Anterior cingulate cortex (tissue), 58 donors: ENCODE measurements at places on chromosomes 4 and X.

GRCh38 chrX:29617276-29617675 lies 598.1 kb upstream of the MAGEB2 start:
- DNase-seq = no peak

- no peak for DNase-seq
Measured at GRCh38 chrX:10195947-10196346, 39.2 kb downstream of the CLCN4 start.

- DNase-seq = no peak
Measured at GRCh38 chr4:66516940-66517339, 846.7 kb upstream of the EPHA5 start.

- no peak for DNase-seq
Measured at GRCh38 chrX:106955004-106955772, 35.0 kb downstream of the CLDN2 start.

DNA sequence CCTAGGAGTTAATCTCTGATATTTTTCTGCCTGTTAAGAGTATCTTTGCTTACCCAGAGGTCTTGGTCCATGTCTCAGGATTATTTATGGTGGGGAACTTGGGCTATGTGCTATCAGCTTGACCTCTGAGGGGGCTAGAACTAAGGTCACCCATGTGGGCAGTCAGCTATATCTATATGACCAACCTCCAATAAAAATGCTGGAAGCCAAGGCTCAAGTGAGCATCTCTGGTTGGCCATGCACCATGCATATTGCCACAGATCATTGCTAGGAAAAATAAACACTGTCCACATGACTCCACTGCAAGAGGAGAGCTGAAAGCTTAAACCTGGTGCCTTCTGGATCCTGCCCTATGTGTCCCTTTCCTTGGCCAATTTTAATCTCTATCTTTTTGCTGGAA lies 196.5 kb upstream of the SLC7A11 start:
- no peak for DNase-seq

GRCh38 chrX:12325171-12325570 lies 186.9 kb downstream of the FRMPD4 start:
- DNase-seq = no peak

- DNase-seq = no peak
Measured at GRCh38 chr4:75698162-75698962, 25.2 kb upstream of the G3BP2 start.

DNA sequence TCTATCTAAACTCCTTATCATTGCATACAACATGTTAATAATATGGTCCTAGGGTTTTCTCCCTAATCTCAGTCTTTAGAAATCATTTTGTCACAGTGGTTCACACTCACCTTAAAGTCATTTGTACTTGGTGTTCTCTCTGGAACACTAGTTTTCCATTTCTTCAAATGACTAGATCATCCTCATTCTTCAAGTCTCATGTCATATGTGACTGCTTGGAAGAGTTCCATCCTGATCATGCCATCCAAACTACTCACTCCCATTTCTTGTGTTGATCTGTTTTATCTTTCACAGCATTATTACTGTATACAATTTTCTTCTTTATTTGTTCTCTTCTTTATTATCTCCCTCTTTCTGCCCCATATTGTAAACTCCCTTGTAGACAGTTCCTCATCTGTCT lies 66.5 kb downstream of the HTR2C start:
- DNase-seq = no peak

DNA sequence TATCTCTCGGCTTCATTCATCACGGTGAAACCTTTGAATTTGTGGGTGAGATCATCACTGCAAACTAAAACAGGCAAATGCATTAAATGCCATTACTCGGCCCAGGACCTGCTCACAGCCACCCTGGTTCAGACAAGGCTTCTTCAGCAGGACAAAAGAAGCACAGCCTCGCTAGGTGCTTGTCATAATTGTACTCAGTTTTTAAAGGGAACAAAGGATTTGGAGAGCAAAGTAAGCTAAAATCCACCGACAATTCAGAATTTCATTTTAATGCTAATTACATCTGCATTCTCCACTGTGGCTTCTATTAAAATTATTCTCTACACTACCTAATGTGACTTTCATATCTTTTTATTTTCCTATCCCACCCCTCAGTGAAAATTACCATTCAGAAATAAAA lies 57.0 kb downstream of the PCYT1B start:
- no peak for DNase-seq

- DNase-seq = no peak
Measured at GRCh38 chr4:148239494-148239985, 202.7 kb downstream of the NR3C2 start.

DNA sequence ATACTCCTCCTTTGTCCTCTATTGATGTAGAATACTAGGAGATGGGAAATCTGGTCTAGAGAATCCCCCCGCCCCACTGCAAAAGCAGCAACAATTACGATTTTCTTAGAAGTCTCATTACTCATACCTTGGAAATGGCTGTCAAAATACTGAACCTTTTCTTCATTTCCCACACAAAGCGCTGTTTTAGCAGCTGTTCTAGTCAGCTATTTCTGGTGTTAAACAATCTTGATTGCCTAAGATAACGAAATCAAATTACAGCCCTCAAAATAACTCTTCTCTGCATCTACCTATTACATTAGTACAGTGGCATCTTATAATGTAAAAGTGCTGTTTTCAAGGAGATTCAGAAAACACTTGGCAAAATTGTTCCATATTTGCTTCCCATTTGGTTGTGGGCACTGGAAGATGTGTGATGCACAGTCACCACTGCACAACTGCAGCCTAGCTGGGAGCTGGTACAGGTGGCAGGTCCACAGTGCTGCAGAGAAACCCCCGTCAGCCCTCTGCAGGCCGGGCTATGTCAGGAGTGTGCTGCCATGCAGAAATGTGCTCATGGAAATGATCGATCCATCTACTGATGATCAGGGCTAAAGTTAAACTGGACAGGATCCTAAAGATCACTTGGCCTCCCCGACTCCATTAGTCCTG lies 50.4 kb downstream of the TBC1D9 start:
- no peak for DNase-seq

GRCh38 chr4:53183754-53184153 lies 182.1 kb downstream of the SCFD2 start:
- no peak for DNase-seq
